ENCODE measurements at places on chromosomes 12 and 14.

DNA sequence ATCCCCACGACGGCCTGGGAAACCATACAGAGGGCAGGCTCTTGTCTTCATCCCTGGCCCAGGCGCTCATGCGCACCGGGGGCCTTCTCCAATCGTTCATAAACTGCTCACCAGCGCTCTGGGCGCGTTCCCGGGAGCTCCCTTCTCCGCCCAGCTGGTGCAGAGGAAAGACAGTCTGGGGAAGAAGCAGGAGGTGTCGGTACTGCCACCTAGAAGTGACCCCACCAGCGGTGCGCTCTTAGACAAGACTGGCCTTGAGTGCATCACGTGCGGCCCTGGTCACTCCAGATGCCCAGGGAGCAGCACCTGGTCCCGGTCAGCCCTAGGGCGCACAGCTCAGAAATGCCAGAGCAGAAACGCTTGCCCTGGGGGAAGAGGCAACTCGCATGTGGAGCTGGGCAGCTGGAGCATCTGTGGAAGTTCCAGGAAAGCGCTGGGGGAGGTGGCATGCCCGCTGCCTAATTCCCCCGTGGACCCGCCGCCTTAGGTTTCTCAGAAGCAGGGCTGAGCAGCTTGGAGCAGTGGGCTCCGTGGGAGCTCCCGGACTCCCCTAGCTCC, 2.5 kb downstream of the GSC start:
- DNase-seq, result no peak

GRCh38 chr12:56634242-56634836, 4.2 kb upstream of the BAZ2A start:
- peak; percentile 5 for DNase-seq

GRCh38 chr14:93430315-93431035, at the start of gene UNC79:
Gene UNC79 (plus strand): TSS chr14:93430939. CDS start chr14:93431030, 91 bp downstream.
- DNase-seq, result peak; percentile 89

GRCh38 chr12:12747278-12747677, 30.1 kb downstream of the CDKN1B start:
- DNase-seq, result no peak

- DNase-seq, result no peak
These were observed 296.0 kb downstream of the PCNX1 start for GRCh38 chr14:71203306-71203705.

DNA sequence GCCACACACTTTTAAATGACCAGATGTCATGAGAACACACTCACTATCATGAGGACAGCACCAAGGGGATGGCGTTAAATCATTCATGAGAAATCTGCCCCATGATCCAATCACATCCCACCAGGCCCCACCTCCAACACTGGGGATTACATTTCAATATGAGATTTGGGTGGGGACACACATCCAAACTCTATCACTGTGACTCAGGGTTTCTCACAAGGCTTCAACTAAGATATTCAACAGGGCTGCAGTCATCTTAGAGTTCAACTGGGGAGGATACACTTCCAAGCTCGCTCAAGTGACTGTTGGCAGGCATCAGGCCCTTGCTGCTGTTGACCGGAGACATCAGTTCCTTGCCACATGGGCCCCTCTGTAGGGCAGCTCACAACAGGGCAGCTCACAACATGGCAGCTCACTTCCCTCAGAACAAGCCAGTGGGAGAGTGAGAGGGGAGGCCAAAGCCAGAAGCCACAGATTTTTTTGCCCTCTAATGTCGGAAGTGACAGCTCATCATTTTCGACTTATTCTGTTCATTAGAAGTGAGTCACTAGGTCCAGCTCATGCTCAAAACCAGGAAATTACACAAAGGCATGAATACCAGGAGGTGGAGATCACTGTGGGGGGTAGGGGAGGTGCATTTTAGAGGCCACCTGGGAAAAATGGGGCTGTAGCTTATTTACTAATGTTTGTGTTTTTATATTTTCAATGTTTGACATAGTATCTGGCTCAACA, 50.8 kb upstream of the PTHLH start:
- no peak for DNase-seq

GRCh38 chr14:68775614-68776126, 17.2 kb downstream of the ZFP36L1 start:
- DNase-seq, result no peak

- DNase-seq, result no peak
These were observed 13.4 kb downstream of the GPRC5D start for GRCh38 chr12:12938541-12938940.

GRCh38 chr14:54493293-54493692, 4.5 kb upstream of the GMFB start:
- no peak for DNase-seq

GRCh38 chr12:28027947-28028724, 55.6 kb upstream of the PTHLH start:
- DNase-seq, result peak; percentile 8

GRCh38 chr14:75425446-75425845, 2.4 kb upstream of the JDP2 start:
- no peak for DNase-seq

DNA sequence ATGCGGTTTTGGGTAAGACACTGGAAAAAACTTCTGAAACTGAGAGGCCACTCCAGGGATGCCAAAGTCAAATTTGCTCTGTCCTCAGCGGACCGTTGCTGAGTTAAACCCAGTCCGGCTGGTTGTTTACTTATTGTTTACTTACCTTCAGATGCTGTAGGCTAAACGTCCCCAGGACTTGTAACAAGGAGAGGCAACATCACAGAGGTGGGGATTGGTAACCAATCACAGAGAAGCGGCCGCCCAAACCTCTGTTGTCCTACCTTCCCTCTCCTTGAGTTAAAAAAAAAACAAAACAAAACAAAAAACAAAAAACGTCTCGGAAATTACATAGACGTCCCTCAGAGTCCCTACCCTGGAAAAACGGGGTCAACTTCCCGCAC, 380 bp downstream of the ANO2 start:
- DNase-seq, result peak; percentile 39

DNA sequence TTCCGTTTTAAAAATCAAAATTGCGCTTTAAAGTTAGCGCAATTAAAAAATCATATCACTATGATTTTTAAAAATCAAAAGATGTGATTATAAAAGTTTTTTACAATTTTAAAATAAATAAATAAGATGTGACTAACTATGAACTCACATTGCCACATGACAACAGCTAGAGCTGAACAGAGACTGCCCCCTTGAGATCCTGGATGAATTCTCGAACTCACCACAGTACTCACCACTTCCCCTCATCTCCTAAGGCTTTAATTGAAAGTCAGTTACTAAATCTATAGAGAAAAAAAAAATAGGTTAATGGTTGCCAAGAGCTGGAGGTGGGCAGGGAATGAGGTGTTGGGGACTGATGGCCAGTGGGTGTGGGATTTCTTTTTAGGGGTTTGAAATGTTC, 384.2 kb downstream of the ZFP36L1 start:
- no peak for DNase-seq

- peak; percentile 23 for DNase-seq
These were observed 3.9 kb downstream of the HOXC5 start for GRCh38 chr12:54036620-54037359.

GRCh38 chr12:100539202-100539601, 34.3 kb upstream of the GAS2L3 start:
- no peak for DNase-seq

DNA sequence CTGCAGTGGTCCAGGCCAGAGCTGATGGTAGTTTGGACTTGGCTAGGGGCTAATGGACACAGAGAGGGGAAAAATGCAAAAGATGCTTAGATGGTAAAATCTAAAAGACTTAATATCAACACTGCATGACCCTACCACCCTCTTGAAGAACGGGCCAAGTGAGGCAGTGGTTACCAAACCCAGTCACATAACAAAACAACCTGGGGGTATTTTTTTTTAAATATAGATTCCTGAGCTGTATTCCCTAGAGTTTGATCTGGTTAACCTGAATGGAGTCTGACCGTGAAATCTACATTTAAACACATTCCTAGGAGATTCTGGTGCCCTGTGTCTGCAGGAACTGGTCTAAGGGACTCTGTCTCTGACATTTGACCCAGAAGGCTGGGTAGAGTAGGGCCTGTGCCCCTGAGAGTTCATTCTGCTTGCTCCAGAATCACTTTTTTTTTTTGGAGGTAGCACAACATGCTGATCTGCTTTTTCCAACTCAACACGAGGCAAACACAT, 15.7 kb downstream of the ABHD4 start:
- no peak for DNase-seq

GRCh38 chr12:57993834-57994233, 52.5 kb downstream of the ATP23 start:
- no peak for DNase-seq

DNA sequence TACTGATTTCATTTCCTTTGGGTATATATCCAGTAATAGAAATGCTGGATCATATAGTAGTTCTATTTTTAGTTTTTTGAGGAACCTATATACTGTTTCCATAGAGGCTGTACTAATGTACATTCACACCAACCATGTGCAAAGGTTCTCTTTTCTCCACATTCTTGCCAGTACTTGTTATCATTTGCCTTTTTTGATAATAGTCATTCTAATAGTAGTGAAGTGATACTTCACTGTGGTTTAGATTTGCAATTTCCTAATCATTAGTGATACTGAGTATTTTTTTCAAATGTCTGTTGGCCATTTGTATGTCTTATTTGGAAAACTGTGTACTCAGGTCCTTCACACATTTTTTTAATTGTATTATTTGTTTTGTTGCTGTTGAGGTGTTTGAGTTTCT, 148.2 kb upstream of the NAV3 start:
- DNase-seq, result no peak

DNA sequence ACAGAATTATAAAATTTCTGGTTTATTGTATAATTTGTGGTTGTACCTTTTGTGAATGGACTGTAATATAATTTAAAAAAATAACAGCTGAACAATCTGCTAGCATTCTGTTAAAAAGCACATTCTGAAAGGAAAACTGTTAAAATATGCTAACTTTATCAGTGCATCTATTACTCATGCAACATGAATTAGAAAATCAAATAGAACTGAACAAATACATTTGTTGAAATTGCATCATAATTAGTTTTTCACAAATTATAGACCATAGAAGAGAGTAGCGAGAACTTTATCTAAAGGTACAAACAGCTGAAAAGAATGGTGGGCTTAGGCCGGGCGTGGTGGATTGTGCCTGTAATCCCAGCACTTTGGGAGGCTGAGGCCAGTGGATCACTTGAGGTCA, 33.0 kb downstream of the PTPN21 start:
- DNase-seq, result no peak

- DNase-seq, result no peak
These were observed 53.7 kb upstream of the OTOGL start for GRCh38 chr12:80045594-80045993.

DNA sequence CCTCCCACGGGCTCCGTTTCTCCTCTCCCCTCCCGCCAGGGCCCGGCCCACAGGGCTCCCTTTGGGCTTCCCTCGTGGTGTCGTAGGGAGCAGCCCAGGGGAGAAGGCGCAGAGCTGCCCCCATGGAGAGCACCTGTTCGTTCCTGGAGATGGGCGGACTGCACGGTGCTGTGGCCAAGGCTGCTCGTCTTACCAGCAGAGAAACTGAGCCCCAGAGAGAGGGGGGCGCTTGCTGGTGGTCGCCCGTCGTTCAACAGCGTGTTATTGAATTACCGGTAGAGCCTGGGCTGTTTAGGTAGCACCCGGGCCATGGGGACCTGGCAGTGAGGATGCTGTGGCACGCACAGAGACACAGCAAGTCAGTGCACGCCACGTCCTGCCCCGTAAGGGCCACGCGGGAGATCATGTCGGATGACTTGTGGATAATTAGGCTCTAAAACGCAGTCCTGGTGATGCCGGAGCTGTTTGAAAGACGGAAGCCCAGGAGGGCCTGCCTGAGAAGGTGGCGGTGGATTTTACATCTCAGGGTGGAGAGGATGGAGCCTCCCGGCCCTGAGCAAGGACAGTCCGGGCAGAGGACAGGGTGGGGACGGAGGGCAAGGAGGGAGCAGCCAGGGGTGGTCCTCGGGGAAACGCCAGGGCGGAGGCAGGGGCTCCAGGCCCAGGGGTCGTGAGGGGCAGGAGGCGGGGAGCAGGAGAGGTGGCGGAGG, 134.4 kb downstream of the ADGRD1 start:
- no peak for DNase-seq

- DNase-seq, result no peak
These were observed 61.8 kb downstream of the PPFIBP1 start for GRCh38 chr12:27585739-27586265.

- no peak for DNase-seq
These were observed 32.6 kb upstream of the DAAM1 start for GRCh38 chr14:59155886-59156285.

DNA sequence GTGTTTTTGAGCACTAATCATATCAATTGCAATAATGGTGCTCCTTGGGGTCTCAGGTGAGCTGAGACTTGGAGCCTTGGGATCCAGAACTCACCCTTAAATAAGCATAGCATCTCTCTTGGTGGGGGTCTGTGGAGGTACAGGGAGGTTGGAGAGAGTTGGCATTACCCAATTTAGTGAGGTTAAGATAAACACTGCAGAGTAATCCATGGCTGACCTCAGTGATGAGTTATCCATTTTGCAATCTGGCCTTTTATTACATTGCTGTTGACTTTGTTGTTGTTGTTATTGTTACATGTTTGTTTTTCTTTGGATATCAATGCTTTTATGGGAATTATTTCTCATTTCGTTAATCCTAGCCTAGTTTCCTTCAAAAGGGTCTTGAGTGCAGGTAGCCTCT, 373.3 kb downstream of the NRXN3 start:
- no peak for DNase-seq

DNA sequence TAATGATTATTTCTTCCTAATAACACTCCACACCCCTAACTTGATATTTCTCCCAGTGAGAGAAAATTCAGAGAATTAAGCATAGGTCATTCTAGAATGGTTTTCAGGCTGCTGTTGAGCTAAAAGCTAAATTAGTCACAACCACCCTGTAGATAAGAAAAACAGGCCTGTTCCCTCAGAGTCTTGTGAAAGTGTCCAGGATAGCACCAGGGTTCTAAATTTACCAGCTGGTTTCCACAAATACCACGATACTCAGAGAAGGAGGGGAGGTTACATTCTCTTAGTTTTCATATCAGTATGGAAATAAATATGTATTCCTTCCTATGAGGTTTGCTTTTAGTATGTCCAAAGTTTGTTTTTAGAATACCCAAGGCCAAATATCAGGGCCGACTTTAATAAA, 66.0 kb upstream of the YARS2 start:
- DNase-seq, result no peak

DNA sequence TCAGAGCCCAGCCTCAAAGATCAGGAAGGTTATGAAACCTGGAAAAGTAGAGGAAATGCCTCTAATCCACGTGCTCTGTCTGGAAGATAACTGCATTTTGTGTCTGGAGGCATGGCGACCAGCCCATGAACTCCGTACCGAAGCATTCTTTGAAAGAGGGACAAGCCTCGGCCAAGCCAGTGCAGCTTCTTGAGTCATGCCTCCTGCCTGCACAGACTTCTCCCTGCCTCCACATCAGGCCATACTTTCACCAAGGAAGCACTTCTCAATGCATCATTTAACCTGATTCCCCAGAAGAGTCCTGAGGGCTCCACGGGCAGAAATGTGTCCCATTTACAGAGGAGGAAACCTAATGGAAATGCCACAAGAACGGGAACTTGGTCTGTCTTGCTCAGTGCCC, 3.4 kb downstream of the ACTN1 start:
- DNase-seq, result peak; percentile 68

DNA sequence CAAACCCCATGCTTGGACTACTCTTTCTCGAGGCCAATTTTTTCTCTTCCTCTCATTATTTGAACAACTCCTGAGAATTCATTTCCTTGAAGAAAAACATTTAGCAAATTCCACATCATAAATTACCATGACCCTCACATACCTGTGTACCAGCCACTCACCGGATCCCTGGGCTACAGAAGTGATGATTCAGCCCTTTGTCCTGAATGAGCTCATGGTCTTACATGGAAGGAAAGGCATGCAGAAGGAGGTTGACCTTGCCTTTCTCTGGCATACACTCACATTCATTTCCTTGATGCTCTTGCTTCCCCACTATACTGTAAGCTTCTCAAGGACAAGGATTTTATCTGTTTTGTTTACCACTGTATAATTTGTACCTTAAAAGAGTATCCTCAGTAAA, 191.5 kb downstream of the SLC5A8 start:
- DNase-seq, result no peak

Data from DMS79 (cell line).